AML-193 (cell line): ENCODE measurements at places on chromosomes 11 and 22.
A peak's percentile ranks its signal among the peaks of the same experiment; 100 is the strongest.

- no peak for DNase-seq
Measured at GRCh38 chr11:72079819-72080325, 470 bp downstream of the NUMA1 start.

DNA sequence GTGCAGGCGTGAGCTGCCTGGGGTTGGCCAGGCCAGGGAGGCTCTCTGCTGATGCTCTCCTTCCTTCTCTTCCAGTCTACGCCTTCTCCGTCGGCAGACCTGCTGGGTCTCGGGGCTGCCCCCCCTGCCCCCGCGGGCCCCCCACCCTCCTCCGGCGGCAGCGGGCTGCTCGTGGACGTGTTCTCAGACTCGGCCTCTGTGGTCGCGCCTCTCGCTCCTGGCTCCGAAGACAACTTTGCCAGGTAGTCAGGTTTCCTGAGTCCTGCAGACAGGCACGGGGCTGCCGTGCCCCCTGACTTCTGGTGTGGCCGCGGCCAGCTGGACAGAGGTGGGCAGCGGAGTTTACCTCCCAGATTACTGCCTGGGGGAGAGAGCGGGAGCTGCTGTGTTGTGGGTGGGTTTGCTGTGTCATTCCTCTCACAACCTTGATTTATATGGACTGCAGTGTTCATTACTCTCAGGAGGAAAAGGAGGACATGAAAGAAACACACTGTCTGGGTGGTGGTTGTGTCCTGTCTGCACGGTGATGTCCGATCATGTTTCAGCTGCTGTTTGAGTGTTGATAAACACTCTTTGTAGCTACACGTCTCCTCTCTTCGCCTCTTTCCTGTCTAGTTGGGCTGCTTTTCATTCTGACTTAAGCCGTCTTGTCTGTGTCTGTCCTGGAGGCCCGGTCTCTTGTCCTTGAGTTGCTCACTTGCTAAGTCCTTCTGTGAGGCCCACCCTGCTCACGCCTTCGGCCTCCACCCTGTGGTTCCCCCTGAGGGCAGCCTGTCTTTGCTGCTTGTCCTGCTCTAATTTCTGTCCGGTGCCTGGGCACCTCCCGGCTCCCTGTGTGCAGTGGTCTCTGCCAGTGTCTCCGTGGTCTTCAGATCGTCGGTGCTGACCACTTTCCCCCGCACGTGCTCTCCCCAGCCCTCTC, 35.9 kb downstream of the MUC6 start:
- DNase-seq = no peak

DNA sequence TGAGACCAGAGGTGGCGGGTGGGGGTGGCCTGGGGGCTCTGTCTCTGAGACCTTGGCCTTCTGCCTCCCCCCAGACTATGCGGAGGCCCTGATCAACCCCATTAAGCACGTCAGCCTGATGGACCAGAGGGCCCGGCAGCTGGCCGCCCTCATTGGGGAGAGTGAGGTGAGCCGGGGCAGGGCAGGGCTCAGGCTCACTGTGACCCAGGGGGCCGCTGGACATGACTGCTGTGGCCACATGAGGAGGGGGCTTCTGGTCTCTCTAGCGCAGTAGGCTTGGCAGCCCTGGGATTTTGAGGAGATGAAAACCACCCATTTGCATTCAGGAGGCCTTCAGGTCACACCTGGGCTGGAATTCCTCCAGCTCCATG, 12.6 kb downstream of the PLCB3 start:
- no peak for DNase-seq

DNA sequence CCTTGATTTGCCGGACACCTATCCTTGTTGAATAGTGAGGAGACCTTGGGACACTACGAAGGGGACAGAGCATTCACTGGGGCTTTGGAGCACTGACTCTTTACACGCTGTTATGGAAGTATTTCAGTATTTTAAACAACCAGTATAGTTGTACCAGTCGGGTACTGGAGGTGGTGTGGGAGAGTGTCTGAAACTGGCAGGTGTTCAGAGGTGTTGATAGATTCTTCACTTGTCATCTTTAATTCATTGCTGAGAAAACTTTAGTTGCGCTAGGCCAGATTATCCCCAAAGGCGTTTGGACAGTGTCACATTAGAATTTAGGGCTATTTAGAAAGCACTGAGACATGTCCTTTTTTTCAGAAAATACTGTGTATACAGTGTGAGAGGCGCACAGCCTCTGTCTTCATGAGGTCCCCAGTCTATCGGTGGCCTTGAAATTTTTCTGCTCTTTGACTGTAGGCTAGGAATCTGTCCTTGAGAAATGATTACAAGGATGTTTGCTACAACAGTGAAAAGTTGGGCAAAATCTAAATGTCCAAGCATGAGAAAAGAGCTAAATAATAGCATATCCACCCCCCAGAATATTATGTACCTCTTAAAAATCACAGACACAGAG, 69.7 kb downstream of the TEAD1 start:
- no peak for DNase-seq

DNA sequence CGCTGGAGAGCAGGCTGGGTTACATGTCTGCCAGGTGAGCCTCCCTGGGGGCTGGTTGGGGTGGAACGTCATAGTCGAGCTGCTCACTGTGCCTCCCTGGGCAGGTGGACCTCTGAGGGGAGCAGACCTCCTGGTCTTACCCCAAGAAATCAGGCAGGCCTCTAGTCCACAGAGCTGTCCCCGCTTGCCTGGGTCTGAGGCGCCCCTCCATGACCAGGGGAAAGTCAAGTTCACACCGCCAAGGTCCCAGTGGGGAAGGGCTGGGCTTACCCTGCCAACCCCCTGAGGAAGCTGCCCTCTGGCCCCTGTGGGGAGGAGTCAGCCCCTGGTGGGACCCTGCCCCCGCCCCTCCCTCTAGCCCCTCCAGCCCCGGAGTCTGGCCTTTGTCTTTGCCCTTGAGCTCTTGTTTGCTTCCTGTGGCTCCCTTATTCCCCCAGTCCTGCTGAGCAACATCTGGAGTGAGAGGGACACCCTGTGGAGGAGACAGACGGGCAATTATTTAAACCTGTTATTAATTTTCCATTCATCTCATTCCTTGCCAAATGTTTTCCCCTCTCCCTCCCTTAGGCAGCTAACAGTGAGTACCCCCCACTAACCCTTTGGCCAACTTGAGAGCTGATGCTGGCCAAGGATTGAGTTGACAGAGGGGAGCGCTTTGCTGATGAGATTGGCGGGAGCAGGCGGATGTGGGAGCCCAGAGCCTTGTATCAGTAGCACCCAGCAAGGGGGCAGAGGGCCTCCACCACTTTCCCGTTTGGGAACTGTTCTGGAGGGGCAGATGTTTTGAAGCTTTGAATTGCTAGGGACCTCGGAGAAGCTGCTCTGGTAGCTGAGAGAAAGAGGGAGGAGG, 83.4 kb downstream of the CEP164 start:
- no peak for DNase-seq

DNA sequence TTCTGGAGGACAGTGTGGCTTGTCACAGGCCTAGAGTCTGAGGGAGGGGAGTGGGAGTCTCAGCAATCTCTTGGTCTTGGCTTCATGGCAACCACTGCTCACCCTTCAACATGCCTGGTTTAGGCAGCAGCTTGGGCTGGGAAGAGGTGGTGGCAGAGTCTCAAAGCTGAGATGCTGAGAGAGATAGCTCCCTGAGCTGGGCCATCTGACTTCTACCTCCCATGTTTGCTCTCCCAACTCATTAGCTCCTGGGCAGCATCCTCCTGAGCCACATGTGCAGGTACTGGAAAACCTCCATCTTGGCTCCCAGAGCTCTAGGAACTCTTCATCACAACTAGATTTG, 13.0 kb downstream of the PIK3IP1 start:
- no peak for DNase-seq

DNA sequence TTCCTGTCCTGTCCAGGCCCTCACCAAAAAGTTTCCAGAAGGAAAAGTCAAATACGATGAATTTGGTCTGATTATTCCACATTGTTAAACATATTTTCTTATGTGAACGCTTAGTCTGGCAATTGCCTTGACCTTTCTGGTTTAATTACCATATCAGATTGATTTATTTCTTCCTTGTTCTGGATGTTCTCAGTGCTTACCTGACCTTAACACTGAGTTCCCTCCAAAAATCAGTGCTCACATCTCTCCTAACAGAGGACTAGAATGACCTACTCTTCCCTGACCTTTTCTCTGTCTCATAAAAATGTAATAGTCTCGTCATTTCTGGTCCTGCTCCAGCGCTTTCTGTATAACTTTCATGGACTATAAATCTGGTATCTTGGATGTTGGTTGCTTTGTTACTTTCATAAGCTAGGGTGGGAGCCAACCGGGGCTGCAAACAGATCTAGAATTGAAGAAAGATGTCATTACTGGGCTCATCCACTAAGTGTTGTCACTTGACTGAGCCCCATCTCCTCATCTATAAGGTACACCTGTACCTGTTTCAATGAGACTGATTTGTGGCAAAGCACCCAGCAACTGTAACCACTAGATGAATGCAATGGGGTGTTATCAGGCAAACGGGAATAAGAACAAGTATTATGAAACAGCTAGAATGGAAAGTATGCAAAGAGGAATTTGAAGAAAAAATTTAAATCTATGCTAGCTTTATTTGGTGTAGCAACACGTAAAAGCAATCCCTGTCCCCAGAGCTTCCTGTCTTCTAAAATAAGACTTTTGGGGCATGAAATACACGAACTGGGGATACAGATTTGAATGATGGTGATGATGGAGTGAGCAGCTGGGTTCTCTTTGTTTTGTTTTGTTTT, 2.4 kb downstream of the FADS2 start:
- DNase-seq = no peak

DNA sequence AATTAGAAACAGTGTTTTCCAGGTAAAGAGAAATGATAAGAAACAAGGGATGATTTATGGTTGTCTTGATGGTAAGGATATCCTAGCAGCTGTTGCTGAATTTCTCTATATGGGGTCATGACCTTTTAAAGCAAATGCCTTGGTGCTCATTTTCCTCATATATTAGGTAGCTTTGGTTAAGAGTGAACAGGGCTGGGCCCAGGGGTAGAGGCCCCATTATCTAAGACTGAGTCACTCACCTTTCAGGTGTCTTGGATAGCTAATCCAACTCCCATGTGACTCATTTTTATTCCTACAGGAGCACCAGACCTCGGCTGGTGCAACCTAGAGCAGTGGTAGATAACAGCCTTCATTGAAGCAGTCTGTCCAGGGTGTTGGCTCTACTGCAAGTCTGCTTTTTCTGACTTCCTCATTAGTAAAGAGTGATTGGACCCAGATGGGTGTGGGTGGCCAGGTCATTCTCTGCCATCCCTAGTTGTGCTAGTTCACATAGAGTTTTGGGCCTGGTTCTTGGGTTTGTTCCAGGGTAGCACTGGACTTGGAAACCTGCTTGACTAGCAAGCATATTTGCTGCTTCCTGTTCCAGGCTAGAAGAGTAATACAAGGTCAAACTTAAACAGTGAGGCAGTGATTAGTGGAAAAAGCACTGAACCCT, 37.4 kb downstream of the CTNND1 start:
- no peak for DNase-seq

GRCh38 chr11:86360775-86361395, 13.8 kb upstream of the CCDC81 start:
- no peak for DNase-seq

GRCh38 chr11:61935861-61936260, 14.3 kb upstream of the BEST1 start:
- DNase-seq = no peak

DNA sequence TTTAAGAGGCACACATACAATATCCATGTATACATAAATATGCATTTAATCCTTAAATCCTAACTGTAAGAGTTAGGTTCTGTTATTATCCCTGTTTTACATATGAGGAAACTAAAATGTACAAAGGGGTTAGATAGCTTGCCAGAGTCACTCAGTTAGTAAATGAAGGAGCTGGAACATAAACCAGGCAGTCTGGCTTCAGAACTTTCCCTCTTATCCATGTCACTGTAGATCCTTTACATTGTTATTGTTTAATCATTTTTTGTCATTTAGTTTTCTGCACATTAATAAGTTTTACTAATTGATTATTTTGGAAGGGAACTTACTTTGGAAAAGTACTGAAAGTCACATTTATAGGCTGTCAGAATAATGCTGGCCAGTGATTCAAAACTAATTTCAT, 282.4 kb downstream of the TMEM135 start:
- no peak for DNase-seq

GRCh38 chr22:29121124-29121523, 48.3 kb downstream of the KREMEN1 start:
- no peak for DNase-seq

GRCh38 chr11:2271327-2272227, 1.2 kb upstream of the ASCL2 start:
- DNase-seq = no peak

DNA sequence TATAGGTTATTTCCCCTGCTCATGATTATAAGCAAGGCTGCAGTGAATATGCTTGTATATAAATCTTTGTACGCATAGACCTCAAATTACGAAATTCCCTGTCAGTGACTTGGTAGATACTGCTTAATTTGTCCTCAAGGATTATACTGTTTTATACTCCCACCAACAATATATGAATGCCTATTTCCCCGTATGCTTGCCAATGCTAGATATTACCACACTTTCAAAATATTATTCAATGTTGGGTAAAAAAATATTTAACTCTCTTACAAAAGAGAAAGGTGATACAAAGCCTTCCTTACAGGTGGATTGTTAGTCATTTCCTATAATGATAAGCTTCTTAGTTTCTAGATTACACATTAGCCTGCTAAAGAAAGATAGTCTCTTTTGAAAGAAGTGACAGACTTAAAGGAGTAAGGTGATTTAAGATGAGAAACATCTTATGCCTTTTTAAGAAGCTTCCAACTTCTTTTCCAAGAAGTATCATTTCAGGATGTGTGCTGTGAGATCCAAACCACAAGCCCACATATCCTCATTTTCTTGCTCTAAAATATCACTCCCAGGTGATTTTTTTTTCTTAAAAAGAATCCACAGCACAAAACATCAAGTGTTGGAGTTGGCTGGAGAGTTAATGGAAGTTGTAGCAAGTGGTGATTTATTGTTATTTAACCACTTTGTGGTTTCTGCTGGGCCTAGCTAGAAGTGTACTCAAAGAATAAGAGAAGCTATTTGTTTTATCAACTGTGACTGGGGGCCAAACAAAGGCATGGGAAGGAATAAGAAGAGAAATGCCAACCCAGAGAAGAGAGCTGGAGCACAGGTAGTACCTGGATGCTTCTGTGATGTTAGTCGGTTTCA, 59.2 kb downstream of the BARX2 start:
- no peak for DNase-seq

DNA sequence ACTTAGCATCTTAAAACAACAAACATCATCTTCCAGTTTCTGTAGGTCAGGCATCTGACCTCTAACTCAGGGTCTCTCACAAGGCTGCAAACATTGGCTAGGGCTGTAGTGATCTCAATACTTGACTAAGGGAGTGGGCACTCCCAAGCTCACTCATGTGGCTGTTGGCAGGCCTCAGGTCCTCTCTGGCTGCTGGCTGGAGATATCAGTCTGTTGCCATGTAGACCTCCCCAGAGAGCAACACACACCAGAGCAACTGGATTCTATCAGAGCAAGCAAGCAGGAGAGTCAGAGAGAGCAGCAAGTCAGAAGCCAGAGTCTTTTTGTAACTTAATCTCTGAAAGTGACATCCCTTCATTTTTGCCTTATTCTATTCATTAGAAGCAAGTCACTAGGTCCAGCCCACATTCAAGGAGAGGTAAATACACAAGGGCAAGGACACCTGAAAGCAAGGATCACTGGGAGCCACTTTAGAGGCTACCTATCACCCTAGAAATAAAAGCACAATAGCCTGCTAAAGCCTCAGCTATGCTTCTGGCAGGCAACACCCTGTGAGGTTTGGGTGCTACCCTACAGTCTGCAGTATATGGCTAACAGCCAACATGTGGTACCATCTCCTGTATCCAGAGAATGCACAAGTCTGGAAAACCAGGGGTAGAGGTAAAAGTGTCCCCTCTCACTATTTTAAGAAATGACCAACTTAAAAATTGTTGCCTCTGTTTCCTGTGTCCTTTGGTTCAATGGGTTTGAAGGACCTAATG, 33.5 kb upstream of the CD44 start:
- DNase-seq = no peak

- DNase-seq = peak; percentile 46
Measured at GRCh38 chr11:48051217-48051830, 71.0 kb downstream of the PTPRJ start.
